ENCODE measurements at places on chromosomes 3 and 15. TPM values are rescaled to one million over a fixed set of nuclear protein-coding genes. Genes with fewer than 3 reads are reported as not detected.

The GOLGA8G gene
- total RNA-seq: not detected

The EDC3 gene
- 36.3 TPM for total RNA-seq

The RAB27A gene
- total RNA-seq: 99.0 TPM

DNA sequence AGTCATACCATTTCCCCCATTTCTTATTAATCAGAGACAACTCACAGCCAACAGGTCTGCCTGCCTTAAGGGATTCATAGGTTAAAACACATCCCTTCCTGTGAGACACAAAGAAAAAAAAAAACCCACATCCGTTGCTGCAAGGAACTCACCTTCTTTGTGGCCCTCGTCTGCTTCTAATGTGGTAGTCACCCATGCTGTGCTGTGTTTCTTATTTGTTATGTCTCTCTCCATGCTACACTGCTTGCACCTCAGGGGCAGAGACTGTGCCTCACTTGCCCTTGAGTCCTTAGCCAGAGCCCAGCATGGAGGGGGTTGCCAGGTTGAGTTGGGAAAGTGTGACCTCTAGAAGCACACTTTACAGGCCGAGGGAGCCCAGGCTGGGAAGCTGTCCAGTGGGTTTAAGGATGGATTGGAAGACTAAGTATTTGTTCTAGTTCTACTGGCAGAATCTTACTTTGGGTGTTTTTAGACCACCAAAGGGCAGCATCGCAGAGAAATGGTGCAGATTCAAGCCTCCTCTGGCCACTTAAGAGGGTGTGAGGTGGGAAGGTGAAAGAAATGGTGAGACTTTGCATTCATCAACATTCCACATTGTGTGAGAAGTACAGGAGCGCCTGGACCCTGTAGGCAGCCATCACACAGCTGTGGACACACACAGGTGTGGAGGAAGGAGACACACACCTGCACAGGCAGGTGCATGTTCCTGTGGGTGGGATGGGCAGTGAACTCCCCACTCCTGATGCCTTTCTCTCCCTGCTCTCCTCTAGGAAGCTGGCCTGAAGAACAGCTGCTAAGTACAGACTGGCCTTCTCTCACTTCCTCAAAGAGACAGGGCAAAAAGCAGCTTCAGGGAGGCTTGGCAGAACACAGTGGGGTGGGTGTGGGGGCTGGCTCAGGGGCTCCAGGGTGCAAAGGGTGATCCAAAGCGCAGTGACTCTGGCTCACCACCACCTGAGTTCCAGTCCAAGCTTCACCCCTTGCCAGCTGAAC, 48.8 kb downstream of the GLB1 start:
- peak; percentile 68 for DNase-seq

DNA sequence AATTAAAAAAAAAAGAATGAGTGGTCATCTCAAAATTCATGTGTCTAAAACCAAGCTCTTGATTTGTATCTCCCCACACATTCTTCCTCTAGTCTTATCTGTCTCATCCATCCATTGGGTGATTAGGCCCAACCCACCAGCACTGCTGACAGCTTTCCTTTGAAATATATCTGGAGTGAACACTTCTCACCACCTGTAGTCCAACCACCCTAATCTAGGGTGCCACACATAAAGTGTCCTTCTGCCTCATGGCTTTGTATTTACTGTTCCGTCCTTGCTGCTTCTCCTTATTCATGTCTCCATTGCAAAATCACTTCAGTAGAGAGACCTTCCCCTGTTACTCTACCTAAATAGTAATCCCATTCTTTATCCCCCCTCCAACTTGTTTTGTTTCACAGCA, 82.4 kb upstream of the PTX3 start:
- no peak for DNase-seq

DNA sequence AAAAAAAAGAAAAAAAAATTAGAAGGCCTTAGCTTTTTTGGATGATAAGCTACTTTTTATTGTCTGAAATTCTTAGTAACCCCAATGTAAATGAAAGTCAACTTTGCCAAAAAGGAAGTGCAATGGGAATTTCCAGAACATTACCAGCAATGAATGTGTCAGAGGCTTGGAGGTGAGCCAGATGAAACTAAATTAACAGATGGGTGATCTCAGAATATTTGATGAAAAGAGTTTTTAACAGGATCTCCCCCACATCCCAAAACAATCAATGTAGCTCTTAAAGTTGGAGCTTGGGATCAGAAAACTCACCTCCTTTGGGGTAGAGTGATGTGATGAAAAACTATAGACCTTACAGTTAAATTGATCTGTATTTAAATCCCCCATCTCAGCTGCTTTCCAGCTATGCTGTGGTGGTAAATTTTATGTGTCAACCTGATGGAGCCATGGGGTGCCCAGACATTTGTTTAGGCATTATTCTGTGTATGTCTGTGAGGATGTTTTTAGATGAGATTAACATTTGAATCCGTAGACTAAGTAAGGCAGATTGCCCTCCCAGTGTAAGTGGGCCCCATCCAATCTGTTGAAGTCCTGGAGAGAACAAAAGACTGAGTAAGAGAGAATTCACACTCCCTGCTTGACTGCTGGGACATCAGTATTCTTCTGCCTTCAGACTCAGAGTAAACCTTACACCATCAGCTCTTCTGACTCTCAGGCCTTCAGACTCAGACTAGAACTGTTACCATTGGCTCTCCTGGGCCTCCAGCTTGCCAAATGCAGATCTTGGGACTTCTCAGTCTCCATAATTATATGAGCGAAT, 84.3 kb upstream of the TNFSF10 start:
- DNase-seq: no peak

GRCh38 chr3:50567386-50568167, at the start of gene C3orf18:
TSS of gene C3orf18 (minus strand) at chr3:50567747. CDS start at chr3:50565699, 2,048 bp downstream.
- DNase-seq: peak; percentile 97

DNA sequence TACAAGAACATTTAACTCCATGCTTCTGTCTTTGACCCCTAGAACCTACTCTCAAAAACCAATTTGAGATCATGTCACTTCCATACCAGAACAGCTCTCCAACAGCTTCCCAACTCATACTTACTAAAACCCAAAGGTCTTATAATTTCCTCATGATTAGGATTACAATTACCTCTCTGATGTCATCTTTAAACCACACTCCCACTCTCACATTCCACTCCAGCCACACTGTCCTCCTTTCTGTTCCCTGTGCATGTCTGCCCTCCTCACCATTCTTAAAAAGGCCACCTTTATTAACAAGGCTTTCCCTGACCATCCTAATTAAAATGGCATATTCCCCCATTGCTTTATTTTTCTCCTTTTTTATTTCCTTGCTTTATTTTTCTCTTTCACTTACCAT, 18.9 kb downstream of the PHC3 start:
- DNase-seq: no peak

The SAMMSON gene
- not detected for total RNA-seq

DNA sequence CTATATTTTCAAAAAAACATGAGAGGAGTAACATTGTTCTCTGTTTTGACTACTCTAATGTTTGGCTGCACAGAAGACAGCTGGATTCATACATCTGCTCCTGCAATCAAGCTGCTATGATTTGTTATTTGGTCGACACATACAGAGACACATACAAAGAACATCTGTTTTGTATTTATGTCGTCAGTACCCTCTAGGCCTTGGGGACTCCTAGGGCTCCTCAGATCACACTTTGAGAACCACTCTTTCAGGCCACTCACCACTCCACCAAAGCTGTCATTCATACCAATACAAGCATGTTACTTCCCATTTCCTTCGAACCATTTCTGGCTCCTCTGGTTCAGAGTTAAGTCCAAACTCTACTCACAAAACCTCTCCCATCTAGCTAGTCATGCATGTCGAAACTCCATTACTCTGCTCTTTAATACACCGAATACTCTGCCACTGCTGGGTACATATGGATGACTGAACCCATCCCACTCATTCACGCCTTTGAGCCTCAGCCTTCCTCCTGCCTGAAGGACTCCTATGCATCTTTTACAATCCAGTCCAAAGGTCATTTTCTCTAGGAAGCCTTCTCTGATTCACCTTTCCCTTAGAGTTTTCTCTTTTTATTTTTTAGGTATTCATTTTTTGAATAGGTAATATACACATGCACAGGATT, 102.9 kb upstream of the ARHGEF3 start:
- no peak for DNase-seq

DNA sequence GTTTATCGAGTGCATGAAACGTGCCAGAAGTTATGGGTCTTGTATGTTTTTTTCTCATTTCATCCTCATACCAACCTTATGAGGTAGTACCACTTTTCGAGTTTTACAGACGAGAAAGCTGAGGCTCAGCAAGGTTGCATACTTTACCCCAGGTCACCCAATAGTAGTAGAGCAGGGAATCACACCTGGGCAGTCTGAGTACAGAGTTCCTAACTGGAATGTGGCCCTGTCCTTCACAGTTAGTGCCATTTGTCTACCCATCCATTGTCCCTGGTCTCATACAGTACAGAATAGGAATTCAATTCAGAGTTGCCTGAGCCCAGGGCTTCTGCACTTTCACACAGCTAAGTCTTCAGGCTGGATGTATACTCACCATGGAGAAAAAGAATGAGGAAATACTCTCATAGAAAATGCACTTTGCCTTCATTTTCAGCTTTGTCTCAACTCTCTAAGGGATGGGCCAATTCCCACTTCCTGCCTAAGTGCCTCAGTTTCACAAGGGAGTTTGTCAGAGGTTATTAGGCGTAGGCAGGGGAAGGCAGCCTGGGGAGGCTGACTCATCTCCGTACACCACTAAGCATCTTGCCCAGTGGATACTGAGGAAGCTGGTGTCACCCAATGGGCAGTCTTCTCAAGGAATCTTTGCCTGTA, 93.2 kb downstream of the TMEM212 start:
- DNase-seq: no peak

DNA sequence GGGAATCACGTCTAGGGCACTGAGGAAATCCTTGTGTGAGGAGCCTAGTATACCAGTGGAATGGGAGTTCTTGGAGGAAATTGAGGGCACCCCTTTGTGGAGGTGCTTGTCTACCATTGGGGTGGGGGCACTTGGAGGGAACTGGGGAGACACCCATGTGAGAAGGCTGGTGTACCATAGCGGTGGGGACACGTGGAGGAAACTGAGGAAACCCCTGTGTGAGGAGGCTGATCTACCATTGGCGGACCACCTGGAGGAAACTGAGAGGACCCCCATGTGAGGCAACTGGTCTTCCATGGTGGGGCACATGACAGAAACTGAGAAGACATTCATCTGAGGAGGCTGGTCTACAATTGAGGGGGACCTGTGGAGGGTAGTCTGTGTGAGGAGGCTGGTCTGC, 164.5 kb downstream of the FBLN2 start:
- peak; percentile 12 for DNase-seq

DNA sequence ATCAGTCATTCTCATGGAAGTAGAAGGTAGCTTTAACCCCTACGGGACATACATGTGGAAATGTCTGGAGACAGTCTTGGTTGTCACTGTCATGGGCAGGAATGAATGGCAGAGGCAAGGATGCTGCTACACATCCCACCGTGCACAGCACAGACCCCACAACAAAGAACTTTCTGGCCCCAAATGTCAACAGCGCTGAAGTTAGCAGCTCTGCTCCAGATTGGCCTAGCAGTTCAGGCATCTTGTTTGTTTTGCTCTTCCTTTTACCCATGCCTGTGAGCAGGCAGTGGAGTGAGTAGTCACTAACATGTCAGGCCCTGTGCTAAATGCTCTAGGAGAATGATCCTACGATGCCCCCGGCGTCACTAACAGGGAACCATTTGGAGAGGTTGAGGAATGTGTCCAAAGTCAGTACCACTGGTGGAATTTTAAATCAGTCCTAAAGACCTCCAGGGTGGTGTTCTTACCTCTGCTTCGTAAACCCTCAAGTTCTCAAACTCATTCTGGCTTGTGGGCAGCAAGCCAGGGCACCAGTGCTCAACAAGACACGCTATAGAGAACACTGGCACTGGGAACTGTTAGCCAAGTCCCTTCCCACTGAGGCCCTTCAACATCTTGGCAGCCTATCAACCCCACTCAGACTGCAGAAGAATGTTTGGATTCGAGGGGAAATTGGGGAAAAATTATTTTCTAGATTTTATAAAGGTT, 142.2 kb downstream of the FOXP1 start:
- no peak for DNase-seq

- no peak for DNase-seq
These were observed 14.8 kb upstream of the SEMA5B start for GRCh38 chr3:123042413-123042812.

DNA sequence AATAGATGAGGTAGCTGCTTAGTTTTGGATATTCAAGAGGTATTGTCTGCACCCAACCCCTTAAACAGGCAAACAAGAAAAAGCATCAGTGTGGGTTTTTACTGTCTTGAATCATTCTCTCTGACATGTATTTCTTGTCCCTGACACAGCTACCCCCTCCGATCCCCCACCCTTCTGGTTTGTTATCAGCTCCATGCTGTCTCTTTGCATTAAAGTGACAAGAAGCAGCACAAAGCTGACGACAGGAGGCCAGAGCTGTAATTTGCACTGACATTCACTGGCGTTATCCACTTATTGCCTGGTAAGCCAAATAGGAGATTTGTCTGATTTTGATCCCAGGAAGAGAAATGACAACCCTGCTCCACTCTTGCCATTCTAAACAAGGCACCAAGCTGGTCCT, 83.3 kb upstream of the SNRK start:
- no peak for DNase-seq

The GPR149 gene
- total RNA-seq: not detected

GRCh38 chr3:32455609-32456428, 46.8 kb downstream of the CMTM6 start:
- no peak for DNase-seq

The TNNC1 gene
- total RNA-seq: 2.5 TPM

The MCCC1 gene
- total RNA-seq: 27.5 TPM

GRCh38 chr15:35753486-35753885, 207.5 kb upstream of the DPH6 start:
- no peak for DNase-seq

DNA sequence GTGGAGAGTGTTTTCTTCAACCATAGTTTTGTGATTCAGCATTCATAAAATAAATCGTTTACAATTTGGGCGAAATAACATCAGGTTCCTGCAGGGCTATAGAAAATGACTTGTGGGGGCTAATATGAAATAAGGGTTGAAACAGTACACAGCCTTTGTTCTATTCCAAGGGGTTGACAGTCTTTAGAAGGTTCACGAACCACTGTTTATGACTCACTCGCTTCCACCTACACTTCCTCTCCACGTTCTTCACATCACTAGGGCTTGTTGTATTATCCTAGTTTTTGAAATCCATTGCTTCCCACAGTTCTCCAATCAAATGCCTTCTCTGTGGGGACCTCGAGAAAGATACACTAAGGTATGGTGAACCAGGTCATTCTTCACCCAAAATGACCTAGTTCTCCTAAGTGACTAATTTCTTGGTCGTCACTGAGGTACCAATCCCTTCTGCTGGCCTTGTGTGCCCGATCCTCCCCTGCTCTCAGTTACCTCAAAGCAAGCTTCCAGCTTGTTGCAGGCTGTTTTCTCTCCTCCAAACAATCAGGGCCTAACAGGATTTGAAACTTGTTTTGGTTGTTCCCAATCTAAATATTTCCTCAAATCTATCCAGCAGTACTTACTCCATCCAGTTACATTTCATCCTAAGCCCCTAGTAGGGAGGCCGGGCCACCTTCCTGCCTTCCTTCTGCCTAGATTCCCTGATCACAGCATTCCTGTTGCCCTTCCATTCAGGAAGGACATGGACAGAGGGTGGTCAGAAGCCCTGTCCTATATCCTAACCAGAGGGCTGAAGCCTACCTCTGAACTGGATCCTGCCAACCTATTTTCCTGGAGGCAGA, 23.1 kb upstream of the TBL1XR1 start:
- DNase-seq: no peak

GRCh38 chr3:53193466-53194209, 32.6 kb downstream of the PRKCD start:
- no peak for DNase-seq

The HGD gene
- total RNA-seq: 0.96 TPM

- no peak for DNase-seq
These were observed 67.6 kb upstream of the CMC1 start for GRCh38 chr3:28173836-28174235.

The RFX7 gene
- total RNA-seq: 41.0 TPM
